ENCODE measurements at places on chromosomes 5 and 9.

- DNase-seq, result peak; percentile 48
Observed at GRCh38 chr5:168076561-168076991, 214.9 kb upstream of the WWC1 start.

GRCh38 chr5:95471487-95471886 is 80.3 kb downstream of the FAM81B start:
- DNase-seq, result no peak

GRCh38 chr9:124279531-124280175 is 21.9 kb downstream of the NEK6 start:
- DNase-seq, result no peak

- no peak for DNase-seq
Observed at GRCh38 chr9:30591461-30591860, 1793.0 kb upstream of the ACO1 start.

DNA sequence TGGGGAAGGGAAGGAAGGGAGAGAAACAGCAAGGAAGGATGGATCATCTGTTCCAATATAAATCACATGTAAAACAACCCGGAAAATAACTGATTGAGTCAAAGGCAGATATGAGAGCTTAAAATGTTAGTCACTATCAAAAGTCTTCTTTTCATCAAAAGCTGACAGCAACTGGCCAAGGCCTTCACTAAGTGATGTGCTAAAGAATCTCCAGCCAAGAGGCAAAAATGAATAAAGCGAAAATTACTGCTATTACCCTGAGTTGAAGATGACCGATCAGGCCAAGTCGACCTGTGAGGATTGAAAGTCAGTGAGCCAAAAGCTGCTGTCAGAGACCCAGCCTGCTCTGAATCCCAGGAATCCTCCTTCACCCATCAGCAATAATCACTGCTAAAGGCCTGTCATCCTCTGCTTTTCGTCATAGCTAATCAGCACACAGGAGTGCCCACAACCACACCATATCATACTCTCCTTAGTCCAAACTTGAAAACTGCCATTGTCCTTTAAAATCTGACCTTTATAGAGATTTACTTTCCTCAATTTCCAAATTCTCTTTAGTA is 736.9 kb downstream of the TLE1 start:
- no peak for DNase-seq
